ENCODE measurements at places on chromosomes 2 and 18. TPM values are rescaled to one million over a fixed set of nuclear protein-coding genes. Genes with fewer than 3 reads are reported as not detected.

GRCh38 chr2:230557065-230557464 lies 141.1 kb downstream of the SP100 start:
- no peak for DNase-seq

- no peak for DNase-seq
Observed at GRCh38 chr18:44128365-44128764, 552.3 kb upstream of the SETBP1 start.

DNA sequence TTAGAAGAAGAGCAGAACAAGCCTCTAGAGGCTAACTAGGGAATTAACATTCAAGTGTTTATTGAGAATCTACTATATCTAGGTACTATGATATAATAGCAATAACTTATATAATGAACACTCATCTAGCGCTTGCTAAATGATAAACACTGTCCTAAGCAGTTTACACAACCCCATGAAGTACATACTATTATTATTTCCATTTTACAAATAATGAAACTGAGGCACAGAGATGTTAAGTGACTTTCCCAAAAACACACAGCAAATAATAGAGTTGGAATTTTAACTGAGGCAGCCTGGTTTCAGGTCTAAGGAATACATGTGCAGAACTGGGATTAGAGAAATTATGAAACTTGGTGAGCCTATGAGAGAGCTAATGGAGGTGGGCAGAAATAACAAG lies 893.4 kb downstream of the CPS1 start:
- DNase-seq, result no peak

GRCh38 chr2:121260370-121261154 lies 24.4 kb downstream of the TFCP2L1 start:
- DNase-seq, result no peak

- DNase-seq, result no peak
Observed at GRCh38 chr2:218022851-218023530, 20.2 kb upstream of the TNS1 start.

- no peak for DNase-seq
Observed at GRCh38 chr2:102043560-102043959, 51.8 kb downstream of the IL1R2 start.

DNA sequence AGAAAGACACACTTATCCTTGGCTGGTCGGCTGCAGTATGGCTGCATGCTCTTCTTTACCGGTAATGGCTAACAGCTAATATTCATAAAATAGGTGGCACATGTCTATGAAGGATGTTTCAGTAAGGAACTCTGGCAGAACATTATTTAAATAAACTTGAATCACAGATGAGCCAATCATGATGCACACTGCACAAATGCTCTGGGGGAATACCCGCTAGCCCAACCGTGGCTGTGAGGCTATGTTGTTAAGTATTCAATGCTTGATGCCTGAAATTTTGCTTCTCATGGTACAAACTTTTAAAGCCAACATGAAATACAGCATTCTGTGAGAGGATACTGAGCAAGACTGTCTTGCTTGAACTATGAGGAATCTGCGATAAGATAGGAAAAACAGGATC lies 505.8 kb downstream of the ZEB2 start:
- DNase-seq, result no peak

GRCh38 chr2:46134531-46135227 lies 162.5 kb upstream of the EPAS1 start:
- DNase-seq, result no peak

- no peak for DNase-seq
Observed at GRCh38 chr2:7725171-7725849, 808.1 kb downstream of the RNF144A start.

GRCh38 chr2:235478609-235479008 lies 15.2 kb upstream of the AGAP1 start:
- DNase-seq, result no peak

GRCh38 chr2:230209422-230210051 lies 10.2 kb downstream of the SP110 start:
- no peak for DNase-seq

DNA sequence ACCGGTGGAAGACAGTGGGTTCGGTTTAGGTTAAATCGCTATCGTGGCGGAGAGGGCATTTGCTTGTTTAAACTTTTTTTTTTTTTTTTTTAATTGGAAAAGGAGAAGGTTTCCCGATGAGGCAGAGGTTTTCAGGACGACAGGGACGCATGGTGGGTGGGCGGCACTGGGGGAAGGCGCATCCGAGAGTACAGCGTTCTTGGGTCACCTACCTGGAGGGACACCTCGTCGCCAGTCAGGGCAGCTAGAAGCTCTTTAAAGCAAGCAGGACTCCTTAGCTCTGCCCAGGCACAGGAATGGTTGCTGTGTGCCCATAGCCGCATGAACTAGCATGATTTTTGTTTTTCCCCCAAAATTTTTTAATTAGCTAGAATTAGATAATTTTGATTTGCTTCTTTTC lies 437 bp downstream of the LDLRAD4 start:
- DNase-seq, result no peak

DNA sequence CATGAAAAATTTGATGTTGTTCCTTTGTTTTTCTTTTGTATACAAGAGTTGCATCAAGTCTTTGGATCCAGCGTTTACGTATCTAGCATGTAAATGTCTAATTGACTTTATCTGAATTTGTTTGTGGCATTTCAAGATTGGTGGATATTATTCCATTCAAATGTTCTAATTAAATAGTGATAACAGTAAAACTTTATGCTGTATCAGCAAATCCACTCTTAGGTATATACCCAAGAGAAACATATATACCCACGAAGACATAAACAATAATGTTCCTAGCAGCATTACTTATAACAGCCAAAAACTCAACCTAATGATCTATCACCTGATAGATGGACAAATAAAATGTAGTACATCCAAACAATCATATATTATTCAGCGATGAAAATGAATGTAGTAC lies 579.4 kb upstream of the LRATD1 start:
- DNase-seq, result no peak

- peak; percentile 16 for DNase-seq
Observed at GRCh38 chr2:230713331-230714135, 891 bp downstream of the CAB39 start.

DNA sequence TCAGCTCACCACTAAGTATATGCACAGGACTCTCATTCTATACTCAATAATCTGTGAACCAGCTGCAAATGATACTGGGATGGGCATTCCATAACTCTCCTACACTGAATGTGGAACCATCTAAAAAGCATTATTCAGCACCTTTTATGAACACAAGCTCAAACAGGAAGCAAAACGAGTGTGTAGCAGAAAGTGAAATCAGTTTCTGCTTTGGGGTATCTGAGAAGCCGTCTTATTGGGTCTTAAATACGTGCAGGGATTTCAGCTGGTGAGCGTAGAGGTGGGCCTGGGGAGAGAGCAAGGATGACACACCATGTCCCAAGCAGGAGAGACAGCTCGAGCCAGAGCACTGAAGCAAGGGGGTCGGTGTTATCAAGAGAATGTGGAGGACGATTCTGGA lies 120.0 kb upstream of the TTN start:
- no peak for DNase-seq

DNA sequence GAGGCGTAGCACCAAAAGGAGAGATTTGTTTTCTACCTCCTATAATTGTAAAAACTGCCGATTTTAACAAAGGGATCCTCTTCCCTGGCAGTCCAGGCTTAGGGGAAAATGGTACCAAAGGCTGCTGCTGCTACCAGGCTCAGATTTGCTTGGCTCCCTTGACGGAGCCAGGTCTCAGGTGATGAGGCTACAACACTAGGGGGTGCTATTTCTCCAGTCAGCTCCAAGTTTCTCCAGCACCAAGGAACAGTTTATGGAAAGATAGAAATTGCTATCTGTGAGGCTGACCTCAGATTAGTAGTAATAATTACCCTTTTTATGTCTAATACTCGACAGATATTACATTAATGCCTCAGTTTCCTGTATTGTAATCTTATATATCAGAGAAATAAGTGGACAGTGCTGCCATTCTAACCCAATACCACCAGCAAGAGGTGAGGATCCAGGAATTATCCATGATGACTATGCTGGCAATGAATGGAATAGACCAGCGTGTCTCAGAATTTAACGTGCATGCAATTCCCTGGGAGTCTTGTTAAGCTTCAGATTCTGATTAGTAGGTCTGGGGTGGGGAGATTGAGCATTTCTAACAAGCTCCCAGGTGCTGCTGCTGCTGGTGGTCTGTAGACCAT lies 111.3 kb downstream of the ESCO1 start:
- peak; percentile 60 for DNase-seq

DNA sequence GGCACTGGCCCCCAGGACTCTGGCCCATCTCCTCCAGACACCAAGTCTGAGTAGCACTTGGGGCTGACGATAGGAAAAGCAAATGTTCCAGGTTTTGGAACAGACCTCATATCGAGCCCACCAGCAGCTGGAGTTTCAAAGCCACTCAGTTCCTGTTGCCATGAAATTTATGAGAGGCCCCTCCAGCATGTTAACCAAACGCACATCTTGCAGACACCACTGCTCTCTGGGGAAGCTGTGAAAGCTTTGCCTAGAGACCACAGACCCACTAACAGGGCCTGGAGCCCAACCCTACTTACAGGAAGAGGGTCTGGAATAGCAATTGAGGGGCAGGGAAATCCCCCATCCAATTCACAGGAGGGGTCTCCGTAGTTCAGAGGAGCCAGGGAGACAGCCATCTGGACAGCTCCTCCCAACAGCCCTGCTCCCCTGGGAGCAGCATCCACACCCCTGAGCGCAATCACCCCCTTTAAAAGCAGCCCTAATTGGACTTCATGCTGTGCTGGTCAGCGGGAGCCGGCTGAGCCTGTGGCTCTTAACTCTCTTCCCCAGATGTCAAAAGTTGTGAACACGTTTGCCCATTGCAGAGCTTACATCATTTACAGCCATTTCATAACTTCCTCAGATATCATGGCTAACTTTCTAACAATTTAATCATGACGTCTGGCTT lies 81.3 kb downstream of the TGFA start:
- DNase-seq, result no peak

DNA sequence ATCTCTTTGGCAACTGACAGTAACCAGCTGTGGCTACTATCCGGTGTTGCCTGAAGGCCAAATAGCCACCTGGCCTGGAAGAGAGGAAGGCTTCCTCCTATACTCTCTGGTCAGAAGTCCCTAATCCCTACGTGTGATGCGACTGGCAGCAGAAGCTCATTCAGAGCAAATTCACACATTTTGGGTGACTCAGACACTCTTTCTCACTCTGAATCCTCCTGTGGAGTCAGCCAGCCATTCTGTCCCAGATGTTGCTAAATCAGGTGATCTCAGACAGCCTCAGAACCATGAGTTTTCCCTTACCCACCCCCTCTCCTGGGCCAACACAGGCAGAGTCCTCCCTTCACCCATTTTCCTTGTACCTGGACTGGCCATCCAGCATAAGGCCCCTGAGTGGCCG lies 34.7 kb downstream of the CFAP53 start:
- DNase-seq, result no peak

DNA sequence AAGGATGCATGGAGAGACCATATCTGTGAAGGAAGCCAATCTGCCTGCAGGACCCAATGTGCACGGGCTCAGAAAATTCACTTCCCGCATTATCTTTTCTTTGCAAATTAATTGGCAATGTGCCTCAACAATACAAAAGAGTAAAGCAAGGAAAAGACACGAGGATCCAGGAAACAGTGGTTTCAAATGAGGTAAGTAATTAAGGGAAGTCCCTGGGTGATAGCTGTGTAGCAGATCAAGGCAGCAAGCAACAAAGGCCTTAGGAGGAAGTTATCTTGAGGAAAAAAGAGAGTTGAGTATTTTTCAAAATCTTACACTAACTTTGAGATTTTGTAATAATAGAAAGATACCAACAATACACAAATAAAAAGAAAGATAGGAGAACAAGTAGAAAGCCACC lies 44.3 kb upstream of the TGIF1 start:
- DNase-seq, result no peak

GRCh38 chr2:34578641-34579040 lies 979.5 kb upstream of the FAM98A start:
- DNase-seq, result no peak

DNA sequence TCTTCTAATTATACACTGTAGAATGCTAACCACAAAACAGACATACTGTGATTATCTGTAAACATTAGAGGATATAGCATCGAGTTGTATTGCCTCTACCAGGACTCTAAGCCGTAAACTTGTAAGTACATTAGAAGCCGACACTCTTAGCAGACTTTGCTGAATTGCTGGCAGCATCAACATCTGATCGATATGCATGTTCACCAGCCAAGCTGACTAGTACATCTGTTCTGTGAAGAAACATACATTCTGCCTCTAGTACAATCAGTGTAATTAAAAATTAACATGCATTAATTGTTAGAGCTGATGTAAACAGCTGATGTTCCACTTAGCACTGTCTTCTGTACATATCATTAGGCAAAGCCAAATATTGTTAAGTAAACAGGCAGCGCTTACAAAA lies 502.2 kb downstream of the NR4A2 start:
- DNase-seq, result no peak

DNA sequence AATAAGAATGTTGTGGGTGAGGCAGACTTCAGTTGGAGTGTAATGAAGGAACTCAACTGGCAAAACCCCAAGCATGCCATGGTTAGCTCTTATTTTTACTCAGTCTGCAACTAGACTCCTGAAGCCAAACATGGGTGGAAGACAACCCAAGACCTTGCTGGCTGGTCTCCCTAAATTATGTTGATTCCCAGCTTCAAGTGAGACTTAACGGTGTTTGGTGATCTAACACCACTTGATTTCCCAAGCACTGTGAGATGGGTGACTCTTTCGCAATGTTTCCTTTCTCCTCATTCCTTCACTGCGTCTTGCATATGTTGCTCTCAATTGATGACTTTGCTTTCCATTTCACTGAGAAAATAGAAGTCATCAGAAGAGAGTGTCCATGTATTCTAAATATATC lies 693.1 kb downstream of the DCC start:
- no peak for DNase-seq

- no peak for DNase-seq
Observed at GRCh38 chr2:31191931-31192330, 25.4 kb downstream of the CAPN14 start.

The CD207 gene
- polyA plus RNA-seq, result 0.04 TPM

The IL1A gene
- polyA plus RNA-seq, result not detected

The IL37 gene
- not detected for polyA plus RNA-seq

The SULT1C4 gene
- polyA plus RNA-seq, result not detected

The NT5DC4 gene
- not detected for polyA plus RNA-seq

The LBX2 gene
- 2.0 TPM for polyA plus RNA-seq

The EGR4 gene
- polyA plus RNA-seq, result not detected

The C1QL2 gene
- polyA plus RNA-seq, result not detected

The PER2 gene
- polyA plus RNA-seq, result 4.2 TPM

The M1AP gene
- polyA plus RNA-seq, result not detected

The CAVIN2 gene
- 13.8 TPM for polyA plus RNA-seq

The HRH4 gene
- 0.07 TPM for polyA plus RNA-seq

The SERPINB11 gene
- not detected for polyA plus RNA-seq

Data from A549 (cell line).